ENCODE measurements at places on chromosomes 13 and 19. TPM values are rescaled to one million over a fixed set of nuclear protein-coding genes. Genes with fewer than 3 reads are reported as not detected.

The ACOD1 gene
- total RNA-seq, result not detected

The ZIC2 gene
- total RNA-seq, result 29.2 TPM

The SERPINE3 gene
- 9.9 TPM for total RNA-seq

The UBE2L5 gene
- not detected for total RNA-seq

The ADM5 gene
- 0.77 TPM for total RNA-seq

The CFAP97D2 gene
- not detected for total RNA-seq

The USF2 gene
- total RNA-seq, result 82.7 TPM

The SHISA2 gene
- 41.9 TPM for total RNA-seq

The OLFM2 gene
- 88.7 TPM for total RNA-seq

The GJB2 gene
- 3.7 TPM for total RNA-seq

The SKA3 gene
- total RNA-seq, result 7.5 TPM

The GRAMD1A gene
- 58.8 TPM for total RNA-seq

The SCN1B gene
- total RNA-seq, result 14.0 TPM

Measured in camera-type eye (tissue), 1 donor.